ENCODE measurements at places on chromosomes 11 and 22. TPM values are rescaled to one million over a fixed set of nuclear protein-coding genes. Genes with fewer than 3 reads are reported as not detected.

- no peak overlapping the region for H3K27ac ChIP-seq
- no peak overlapping the region for H3K4me3 ChIP-seq
- no peaks in the 10 kb centered on the region for H3K36me3 ChIP-seq
Observed at GRCh38 chr11:74671520-74672196, 59.6 kb downstream of the CHRDL2 start.

GRCh38 chr11:121059605-121060004 is 35.7 kb downstream of the TBCEL start:
- H3K27ac ChIP-seq, result no peak overlapping the region
- no peaks in the 10 kb centered on the region for H3K27me3 ChIP-seq
- no peak for DNase-seq
- no peak overlapping the region for H3K4me3 ChIP-seq
- H3K36me3 ChIP-seq, result peaks cover 5% of the 10 kb centered on the region

DNA sequence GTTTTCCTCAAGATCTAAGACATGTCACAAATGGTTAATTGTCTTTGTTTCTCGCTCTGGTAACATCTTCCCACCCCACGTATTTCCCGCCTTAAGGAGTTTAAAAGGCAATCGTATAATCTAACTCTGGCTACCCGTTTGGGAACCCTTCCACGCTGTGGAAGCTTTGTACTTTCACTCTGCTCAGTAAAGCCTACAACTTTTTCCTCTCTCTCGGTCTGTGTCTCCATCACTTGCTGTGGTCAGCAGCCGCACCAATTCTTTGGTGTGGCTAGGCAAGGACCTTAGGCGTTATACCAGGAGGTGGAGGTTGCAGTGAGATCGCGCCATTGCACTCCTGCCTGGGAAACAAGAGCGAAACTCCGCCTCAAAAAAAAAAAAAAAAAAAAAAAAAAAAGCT is 1430.1 kb downstream of the LRRC4C start:
- no peak overlapping the region for H3K27ac ChIP-seq
- H3K27me3 ChIP-seq, result no peaks in the 10 kb centered on the region
- no peak for DNase-seq
- H3K4me1 ChIP-seq, result peaks cover 6% of the 10 kb centered on the region

DNA sequence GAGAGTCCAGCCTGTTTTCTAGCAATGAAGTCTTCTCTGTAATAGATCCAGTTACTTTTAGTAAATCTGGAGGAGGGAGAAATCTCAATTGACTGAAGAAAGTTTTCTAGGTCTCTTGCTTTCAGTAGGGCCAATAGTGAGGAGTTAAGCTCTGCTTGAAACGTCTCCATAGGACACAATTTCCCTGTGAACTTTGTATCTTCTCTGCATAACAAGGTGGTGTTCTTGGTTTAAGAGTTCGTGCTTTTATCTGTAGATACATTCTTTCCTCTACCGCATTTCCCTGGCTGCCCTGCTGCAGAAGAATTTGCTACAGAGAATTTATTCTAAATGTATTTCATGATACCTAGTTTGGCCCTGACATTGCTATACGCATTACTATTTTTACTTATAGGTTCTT is 183.1 kb downstream of the ARHGAP42 start:
- H3K36me3 ChIP-seq, result no peaks in the 10 kb centered on the region
- DNase-seq, result no peak

- no peak overlapping the region for H3K27ac ChIP-seq
- H3K27me3 ChIP-seq, result no peaks in the 10 kb centered on the region
- no peaks in the 10 kb centered on the region for H3K36me3 ChIP-seq
Observed at GRCh38 chr22:40721266-40721665, 42.0 kb downstream of the MCHR1 start.

DNA sequence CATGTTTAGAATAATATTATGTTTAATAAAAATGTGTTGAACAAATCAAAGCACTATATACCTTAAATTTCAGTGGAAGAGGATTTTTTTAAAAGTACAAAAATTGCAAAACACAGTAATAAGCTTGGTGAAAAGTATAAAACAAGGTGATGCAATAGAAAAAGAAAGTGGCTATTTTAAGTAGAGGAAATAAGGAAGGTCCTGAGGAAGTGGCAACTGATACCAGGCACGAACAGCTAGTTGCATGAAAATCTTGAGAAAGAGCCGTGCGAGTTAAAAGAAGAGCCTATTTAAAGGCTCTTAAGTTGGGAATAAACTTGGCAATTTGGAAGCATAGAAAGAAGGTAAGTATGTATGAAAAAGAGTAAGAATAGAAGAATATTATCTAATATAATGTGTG is 1679.3 kb downstream of the LRRC4C start:
- H3K4me1 ChIP-seq, result peaks cover 13% of the 10 kb centered on the region
- peaks cover 3% of the 10 kb centered on the region for H3K27me3 ChIP-seq
- H3K36me3 ChIP-seq, result no peaks in the 10 kb centered on the region
- no peak overlapping the region for H3K27ac ChIP-seq
- H3K4me3 ChIP-seq, result no peak overlapping the region

GRCh38 chr11:47399860-47400767 is 8.3 kb upstream of the SLC39A13 start:
- H3K27ac ChIP-seq, result no peak overlapping the region
- H3K4me1 ChIP-seq, result peaks cover 20% of the 10 kb centered on the region
- H3K4me3 ChIP-seq, result peak overlapping the region; percentile 80
- H3K27me3 ChIP-seq, result peaks cover 2% of the 10 kb centered on the region
- no peak for DNase-seq
- H3K36me3 ChIP-seq, result no peaks in the 10 kb centered on the region

- H3K4me1 ChIP-seq, result no peaks in the 10 kb centered on the region
- DNase-seq, result no peak
- H3K27me3 ChIP-seq, result no peaks in the 10 kb centered on the region
- H3K4me3 ChIP-seq, result no peak overlapping the region
Observed at GRCh38 chr22:29907753-29908515, 25.0 kb downstream of the MTMR3 start.

DNA sequence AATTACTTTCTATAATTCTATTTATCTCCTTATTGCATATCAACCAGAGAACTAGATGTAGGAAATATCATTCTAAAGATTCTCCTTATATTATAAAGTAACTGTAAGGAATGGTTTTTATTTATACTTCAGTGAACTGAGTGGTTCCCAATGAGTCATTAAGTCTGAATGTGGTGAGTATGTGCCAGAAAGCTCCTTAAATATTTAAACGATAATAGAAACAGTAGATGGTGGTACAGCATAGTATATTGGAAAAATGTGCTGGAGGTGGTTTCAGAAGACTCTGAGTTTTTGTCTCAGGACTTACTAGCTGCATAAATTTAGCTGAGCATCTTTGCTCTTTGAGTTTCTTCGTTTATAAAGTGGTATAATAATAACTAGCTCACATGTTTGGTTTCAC is 653.5 kb downstream of the FAM181B start:
- H3K27ac ChIP-seq, result no peak overlapping the region
- no peak overlapping the region for H3K4me3 ChIP-seq
- no peaks in the 10 kb centered on the region for H3K27me3 ChIP-seq
- no peaks in the 10 kb centered on the region for H3K4me1 ChIP-seq
- H3K36me3 ChIP-seq, result no peaks in the 10 kb centered on the region

FUT4 gene
- total RNA-seq, result 6.3 TPM

GRCh38 chr11:57240007-57240406 is 3.0 kb upstream of the APLNR start:
- no peak overlapping the region for H3K4me3 ChIP-seq
- H3K27me3 ChIP-seq, result peaks cover 12% of the 10 kb centered on the region
- peaks cover 79% of the 10 kb centered on the region for H3K4me1 ChIP-seq
- no peaks in the 10 kb centered on the region for H3K36me3 ChIP-seq
- peak overlapping the region; percentile 71 for H3K27ac ChIP-seq

WEE1 gene
- 24.0 TPM for total RNA-seq

DNA sequence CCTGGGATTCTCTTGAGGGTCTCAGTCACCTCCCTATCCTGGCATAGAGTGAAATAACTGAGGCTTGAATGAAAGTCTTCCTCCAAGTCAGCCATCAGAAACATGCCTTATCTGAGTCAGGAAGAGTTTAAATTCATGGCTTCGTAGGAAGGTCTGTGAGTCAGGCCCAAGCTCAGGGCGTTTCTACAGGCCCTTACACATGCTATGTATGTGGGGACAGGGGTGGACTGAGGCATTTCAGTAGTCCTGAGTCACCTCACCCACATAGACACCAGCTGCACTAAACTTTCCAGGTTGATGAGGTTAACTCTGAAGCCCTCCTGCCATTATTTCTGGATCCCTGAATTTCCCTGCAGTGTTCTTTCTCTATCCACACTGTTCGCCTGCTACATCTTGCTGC is 134.6 kb upstream of the RCN1 start:
- H3K27me3 ChIP-seq, result no peaks in the 10 kb centered on the region
- no peak for DNase-seq
- H3K36me3 ChIP-seq, result no peaks in the 10 kb centered on the region

MMP7 gene
- total RNA-seq, result not detected

DNA sequence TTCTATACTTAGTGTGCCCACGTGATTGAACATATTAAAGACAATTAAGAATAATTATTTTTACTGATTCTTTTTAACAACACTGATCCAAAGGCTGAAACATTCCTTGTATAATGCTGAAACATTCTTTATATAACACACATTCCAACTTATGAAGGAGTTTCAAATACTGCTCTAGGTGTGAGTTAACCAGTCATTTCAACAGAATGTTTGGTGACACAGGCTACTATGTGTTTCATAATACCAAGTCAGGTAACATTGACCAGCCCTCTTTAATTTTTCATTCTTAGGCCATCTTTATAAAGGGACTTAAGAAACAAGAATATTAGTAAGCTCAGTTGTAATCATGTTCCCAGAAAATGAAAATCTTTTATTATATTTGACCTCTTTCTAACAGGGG is 136.6 kb downstream of the ELP4 start:
- no peaks in the 10 kb centered on the region for H3K36me3 ChIP-seq
- H3K4me3 ChIP-seq, result no peak overlapping the region
- no peak for DNase-seq
- H3K27me3 ChIP-seq, result no peaks in the 10 kb centered on the region

GRCh38 chr22:23686416-23687024 is 4.3 kb upstream of the RGL4 start:
- no peak overlapping the region for H3K27ac ChIP-seq
- H3K27me3 ChIP-seq, result peaks cover 2% of the 10 kb centered on the region
- H3K4me3 ChIP-seq, result no peak overlapping the region
- peaks cover 21% of the 10 kb centered on the region for H3K36me3 ChIP-seq

- peak overlapping the region; percentile 61 for H3K27ac ChIP-seq
- no peak for DNase-seq
- H3K4me3 ChIP-seq, result peak overlapping the region; percentile 40
- H3K27me3 ChIP-seq, result peaks cover 11% of the 10 kb centered on the region
- H3K4me1 ChIP-seq, result peaks cover 20% of the 10 kb centered on the region
Observed at GRCh38 chr11:78465169-78465942, 47.7 kb upstream of the GAB2 start.

GRCh38 chr22:38704654-38705234 is 1.0 kb upstream of the GTPBP1 start:
- H3K36me3 ChIP-seq, result no peaks in the 10 kb centered on the region
- no peak for DNase-seq
- H3K4me3 ChIP-seq, result peak overlapping the region; percentile 93
- H3K27me3 ChIP-seq, result peaks cover 12% of the 10 kb centered on the region
- H3K27ac ChIP-seq, result peak overlapping the region; percentile 93

TLCD5 gene
- 15.2 TPM for total RNA-seq

BRSK2 gene
- total RNA-seq, result 4.0 TPM

ARCN1 gene
- total RNA-seq, result 145 TPM

ALX4 gene
- total RNA-seq, result not detected

DNA sequence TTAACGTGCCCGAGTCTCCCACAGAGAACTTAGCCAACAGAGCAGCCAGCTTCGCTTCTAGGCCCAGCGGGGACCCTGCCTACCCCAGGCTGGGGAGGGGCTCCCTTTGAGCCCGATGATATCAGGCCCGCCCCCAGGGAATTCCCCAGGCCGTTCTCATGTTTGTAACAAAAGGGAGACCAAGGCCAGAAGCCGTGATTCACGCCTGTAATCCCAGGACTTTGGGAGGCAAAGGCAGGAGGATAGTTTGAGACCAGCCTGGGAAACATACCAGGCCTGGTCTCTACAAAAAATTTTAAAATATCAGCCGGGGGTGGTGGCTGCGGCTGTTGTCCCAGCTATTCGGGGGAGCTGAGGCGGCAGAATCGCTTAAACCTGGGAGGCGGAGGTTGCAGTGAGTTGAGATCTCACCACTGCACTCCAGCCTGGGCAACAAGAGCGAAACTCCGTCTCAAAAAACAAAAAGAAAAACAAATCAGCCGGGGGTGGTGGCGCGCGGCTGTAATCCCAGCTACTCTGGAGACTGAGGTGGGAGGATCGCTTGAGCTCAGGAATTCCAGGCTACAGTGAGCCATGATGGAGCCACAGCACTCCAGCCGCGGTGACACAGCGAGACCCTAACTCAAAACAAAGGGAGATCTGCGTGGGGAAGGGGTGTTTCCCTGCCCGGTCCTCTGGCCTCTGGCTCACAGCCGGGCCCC is 1.7 kb downstream of the DRD4 start:
- DNase-seq, result no peak
- H3K4me1 ChIP-seq, result peaks cover 6% of the 10 kb centered on the region
- peaks cover 4% of the 10 kb centered on the region for H3K36me3 ChIP-seq
- no peak overlapping the region for H3K27ac ChIP-seq
- H3K27me3 ChIP-seq, result peaks cover 34% of the 10 kb centered on the region

DNA sequence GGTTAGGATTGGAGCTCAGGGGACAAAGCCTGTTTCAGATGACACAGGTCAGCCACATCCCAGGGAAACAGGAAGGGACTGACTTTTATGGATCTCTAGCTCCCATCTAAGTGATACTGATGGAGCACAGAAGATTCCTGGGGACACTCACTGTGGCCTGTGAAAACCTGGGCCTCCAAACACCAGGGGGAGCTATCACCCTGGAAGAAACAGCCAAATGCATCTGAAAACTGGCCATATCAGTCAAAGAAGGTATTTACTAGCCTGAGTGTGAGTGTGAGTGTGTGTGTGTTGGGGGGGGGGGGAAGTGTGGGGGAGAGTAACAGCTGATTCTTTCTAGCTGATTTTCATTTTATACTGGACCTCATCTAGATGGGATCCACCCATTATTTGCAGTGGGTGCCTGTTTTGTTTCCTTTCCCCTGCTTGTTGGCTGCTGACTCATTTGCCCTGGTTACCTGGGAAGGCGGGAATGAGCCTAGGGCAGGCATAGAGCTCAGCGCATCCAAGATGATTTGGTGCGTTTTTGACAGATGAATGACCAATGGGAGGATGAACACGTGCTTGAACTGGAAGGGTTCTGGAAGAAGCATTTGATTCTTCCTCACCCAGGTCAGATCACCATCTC is 284.0 kb downstream of the KIRREL3 start:
- no peak overlapping the region for H3K4me3 ChIP-seq
- no peak overlapping the region for H3K27ac ChIP-seq
- H3K27me3 ChIP-seq, result no peaks in the 10 kb centered on the region
- H3K4me1 ChIP-seq, result peaks cover 13% of the 10 kb centered on the region

APOA5 gene
- total RNA-seq, result not detected
